Liver (tissue), 10 donors: ENCODE measurements at places on chromosomes 2 and 18. TPM values are rescaled to one million over a fixed set of nuclear protein-coding genes. Genes with fewer than 3 reads are reported as not detected.

The CNDP1 gene
- 0.09 TPM for total RNA-seq

GRCh38 chr2:42182654-42183308, 13.6 kb downstream of the EML4 start:
- no peak for DNase-seq

The MC2R gene
- total RNA-seq: not detected

The PLEKHM3 gene
- total RNA-seq: 18.3 TPM

GRCh38 chr2:142299021-142299420, 168.2 kb upstream of the LRP1B start:
- no peak for DNase-seq
